GF-D8 (cell line): ENCODE measurements at places on chromosomes 2 and 18.

DNA sequence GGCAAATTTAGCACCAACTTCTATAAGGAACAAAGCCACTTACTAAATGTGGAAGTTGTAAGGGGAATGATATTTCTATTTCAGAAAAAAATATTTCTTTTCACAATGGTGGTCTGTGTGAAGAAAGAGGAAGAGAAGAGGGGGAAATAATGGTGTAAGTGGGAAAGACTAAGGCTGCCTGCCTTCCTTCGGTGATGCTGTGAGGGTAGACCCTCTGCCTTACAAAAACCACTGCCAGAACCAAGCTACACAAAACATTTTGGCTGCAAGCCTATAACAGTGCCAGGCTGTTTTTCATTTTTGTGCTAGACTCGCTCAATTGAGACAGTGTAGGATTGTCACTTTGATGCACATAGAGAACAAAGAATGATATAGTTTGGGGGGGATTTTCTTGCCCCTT lies 286.6 kb downstream of the ZEB2 start:
- DNase-seq, result no peak

GRCh38 chr2:23696752-23697045 lies 230.2 kb downstream of the ATAD2B start:
- DNase-seq, result no peak

DNA sequence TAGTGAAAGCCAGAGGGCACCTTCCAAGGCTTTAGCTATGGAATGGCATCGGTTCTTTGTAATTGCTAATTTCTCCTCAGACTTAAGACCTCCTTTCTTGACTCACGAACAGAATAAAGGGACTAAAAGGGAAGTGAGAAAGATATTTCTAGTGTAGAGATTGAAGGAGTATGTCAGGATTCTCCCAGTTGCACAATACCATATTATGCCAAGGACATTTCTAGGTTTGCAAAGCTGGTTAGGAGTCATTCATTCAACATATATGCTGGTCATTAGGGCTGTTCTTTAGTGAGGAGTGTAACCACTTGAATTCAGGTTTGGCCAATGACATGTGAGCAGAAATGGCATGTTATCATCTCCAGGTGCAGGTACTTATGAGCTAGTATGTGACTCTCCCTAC lies 7.4 kb downstream of the REEP1 start:
- DNase-seq, result no peak

DNA sequence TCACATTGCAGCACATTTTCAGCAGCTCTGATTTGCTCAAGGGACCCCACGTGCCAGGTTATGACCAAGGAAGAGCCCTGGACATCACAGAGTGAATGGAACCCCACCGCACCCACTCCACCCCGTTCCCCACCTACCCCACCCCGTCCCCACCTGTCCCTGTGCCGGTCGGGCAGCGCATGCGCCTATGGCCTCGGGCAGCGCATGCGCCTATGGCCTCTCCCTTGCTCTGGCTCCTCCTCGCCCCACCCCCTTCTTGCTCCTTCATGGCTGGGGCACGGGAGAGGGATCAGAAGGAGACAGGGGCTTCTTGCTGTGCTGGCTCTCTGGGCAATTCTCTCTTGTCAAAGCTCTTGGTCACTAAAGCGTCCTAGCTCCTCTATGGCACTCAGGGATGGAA lies 371.8 kb upstream of the HS6ST1 start:
- no peak for DNase-seq

DNA sequence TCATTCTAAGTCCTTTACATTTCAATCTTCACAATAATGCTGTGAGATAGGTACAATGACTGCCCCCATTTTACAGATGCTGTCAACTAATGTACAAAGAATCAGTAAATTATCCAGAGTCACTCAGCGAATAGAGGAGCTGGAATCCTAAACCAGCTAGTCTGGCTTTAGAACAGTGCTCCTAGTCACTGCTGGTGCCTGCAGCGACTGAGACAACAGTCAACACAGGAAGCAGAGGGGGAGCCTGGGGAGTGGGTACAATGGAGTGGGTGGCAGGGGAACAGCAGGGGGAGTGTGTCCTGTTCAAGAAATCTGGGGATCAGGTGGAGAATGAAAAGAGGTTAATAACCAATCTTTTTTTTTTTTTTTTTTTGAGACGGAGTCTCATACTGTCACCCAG lies 37.3 kb downstream of the CCDC93 start:
- no peak for DNase-seq

DNA sequence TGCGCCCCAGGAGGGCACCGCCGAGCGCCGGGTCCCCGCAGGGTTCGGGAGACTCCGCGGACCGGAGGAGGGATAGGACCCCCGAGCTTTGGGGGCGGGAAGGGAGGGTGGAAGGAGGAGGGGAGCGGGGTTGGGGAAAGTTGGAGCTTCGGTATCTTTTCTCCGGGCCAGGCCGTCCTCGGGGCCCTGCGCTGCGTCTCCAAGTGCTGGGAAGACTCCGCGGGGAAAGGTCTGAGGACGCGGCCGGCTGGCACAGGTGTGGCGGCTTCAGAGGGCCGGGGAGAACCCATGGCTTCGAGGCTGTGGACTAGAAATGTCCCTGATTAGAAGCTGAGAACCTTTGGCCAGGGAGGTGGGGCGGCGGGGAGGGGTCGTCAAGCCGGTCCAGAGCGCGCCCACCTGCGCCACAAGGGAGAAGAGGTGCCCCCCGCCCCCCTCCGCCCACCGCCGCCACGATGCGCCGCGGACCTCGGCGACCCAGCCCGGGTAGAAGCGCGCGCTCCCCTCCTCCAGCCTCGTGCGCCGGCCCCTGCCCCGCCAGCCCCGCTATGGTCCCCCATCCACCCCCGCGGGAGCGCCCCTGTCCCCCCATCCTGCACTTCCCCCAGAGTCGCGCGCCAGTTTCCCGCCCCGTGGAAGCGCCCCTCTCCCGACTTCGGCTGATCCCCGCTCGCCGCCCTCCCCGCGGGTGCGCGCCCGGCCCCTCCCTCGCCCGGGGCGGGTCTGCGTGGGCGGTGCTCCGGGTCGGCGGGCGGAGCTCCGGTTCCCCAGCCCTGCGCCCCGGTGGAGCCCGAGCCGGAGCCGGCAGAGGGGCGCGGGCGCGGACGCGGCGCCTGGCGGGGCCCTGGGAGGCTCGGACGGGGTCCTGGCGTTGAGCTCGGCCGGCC lies at the start of gene SNTG2:
Gene SNTG2 (plus strand): TSS at position 770 of the 887 bp plus-strand sequence. CDS start 148 bp downstream, outside the sequence.
- no peak for DNase-seq
